ENCODE measurements at places on chromosomes 12 and 14.
A peak's percentile ranks its signal among the peaks of the same experiment; 100 is the strongest.

DNA sequence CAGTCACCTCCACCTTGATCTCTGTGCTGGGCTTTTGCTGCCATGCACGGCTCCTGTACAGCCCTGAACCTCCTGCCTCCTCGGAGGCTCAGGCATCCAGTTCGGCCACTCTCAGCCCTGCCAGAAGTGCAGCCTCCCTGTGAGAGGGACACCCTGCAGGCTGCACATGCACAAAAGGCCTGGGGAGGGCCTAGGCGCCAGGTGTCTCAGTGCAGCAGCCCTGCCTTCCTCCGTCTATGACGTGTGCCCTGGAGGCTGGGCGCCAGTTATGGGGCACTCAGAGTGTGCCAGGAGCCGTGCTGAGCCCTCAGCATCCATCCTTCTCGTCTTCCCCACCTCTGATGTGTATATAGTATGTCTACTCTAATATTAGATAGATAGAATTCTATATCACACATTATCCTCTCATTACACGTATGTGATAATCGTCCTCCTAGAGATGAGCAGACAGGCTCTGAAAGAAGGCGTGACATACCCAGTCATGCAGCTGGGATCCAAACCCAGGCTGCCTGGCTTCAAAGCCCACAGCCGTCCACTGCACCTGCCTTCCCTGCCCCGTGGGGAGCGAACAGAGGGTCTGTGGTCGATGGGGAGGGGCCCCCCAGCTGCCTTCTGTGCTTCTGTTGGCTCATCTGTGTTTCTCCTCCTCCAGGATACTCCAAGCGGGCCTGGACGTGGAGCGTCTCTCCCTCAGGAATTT is 101.1 kb downstream of the B4GALNT3 start:
- no peaks in the 10 kb centered on the region for H3K36me3 ChIP-seq
- H3K27ac ChIP-seq: no peak overlapping the region
- no peaks in the 10 kb centered on the region for H3K27me3 ChIP-seq
- DNase-seq: no peak
- H3K4me1 ChIP-seq: peaks cover 35% of the 10 kb centered on the region

- H3K27ac ChIP-seq: peak overlapping the region; percentile 79
- peaks cover 28% of the 10 kb centered on the region for H3K4me1 ChIP-seq
- H3K4me3 ChIP-seq: peak overlapping the region; percentile 71
- H3K36me3 ChIP-seq: peaks cover 17% of the 10 kb centered on the region
- DNase-seq: peak; percentile 81
These were observed 1.0 kb upstream of the SOCS2 start for GRCh38 chr12:93571365-93571924.

- H3K4me1 ChIP-seq: no peaks in the 10 kb centered on the region
- H3K27ac ChIP-seq: no peak overlapping the region
- no peaks in the 10 kb centered on the region for H3K27me3 ChIP-seq
- no peaks in the 10 kb centered on the region for H3K36me3 ChIP-seq
These were observed 27.5 kb upstream of the PLEKHG7 start for GRCh38 chr12:92675092-92675865.

DNA sequence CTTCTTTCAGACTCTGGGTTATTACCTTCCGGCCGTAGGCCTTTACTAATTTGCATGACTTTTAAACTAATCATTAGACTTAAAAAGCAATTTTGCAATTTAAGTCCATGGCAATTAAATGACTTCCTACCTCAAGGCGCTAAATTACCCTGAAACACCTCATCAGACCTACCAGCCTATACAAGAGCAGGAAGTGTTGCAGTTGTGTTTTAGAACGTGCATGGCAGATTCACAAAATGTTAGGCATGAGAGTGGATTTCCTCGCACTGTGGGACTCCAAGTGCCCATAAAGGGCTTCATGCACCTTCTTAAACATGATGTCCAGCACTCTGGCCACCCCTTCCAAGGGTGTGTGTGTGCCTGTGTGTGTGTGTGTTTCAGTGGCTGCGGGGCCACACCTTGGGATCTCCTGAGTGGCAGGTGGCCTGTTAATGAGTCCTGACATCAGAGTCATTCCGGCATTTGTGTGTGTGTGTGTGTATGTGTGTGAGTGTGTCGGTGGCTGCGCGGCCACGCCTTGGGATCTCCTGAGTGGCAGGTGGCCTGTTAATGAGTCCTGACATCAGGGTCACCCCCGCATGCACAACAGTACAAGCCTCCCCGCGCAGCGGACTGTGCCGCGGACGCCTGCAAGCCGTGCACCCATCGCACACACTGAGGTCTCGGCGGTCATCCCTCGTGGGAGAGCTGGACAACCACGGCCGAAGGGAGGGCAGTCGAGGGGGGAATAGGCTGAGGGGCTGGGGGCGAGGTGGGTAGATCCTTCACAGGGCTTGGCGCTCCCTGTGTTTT is 900 bp downstream of the C2CD5 start:
- peak overlapping the region; percentile 94 for H3K27ac ChIP-seq
- H3K36me3 ChIP-seq: peaks cover 28% of the 10 kb centered on the region
- H3K27me3 ChIP-seq: peaks cover 7% of the 10 kb centered on the region
- H3K4me3 ChIP-seq: peak overlapping the region; percentile 92
- peak; percentile 59 for DNase-seq

DNA sequence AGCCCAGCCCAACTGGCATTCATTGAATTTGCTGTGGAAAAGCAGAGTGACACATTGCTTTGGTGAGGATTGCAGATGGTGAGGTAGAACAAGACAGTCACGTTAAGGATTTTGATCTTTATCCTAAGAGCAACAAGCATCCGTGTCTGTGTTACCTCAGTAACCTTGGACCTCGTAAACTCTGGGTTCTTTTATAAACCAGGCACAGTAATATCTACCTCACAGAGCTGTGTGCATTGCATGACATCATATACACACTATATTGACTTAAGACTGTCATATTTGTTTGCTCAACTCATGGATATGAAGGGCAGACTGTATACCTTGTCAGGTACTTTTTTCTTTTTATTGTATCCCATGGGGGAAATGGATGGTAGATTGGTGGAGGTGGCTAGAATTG is 156.2 kb downstream of the ETV6 start:
- H3K27me3 ChIP-seq: no peaks in the 10 kb centered on the region
- peaks cover 31% of the 10 kb centered on the region for H3K36me3 ChIP-seq
- no peak overlapping the region for H3K4me3 ChIP-seq
- DNase-seq: no peak
- no peak overlapping the region for H3K27ac ChIP-seq
- peaks cover 17% of the 10 kb centered on the region for H3K4me1 ChIP-seq
